ENCODE measurements at places on chromosomes 12 and 14.

DNA sequence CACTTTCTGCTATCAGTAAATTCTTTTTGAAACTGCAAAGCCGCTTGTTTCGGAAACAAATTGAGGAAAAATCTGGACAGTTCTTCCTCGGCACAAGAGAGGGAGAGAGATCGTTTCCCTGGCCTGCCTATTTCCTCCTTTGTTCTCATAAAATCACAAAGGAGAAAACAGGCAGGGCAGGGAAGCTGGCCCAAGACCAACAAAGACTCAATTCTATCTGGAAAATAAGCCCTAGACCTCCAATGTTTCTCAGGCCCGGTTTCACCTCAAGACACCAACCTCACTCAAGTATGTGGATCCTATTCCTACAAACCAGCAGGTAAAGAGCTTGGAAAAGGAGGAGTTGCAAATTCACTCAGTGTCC is 19.5 kb downstream of the DICER1 start:
- DNase-seq, result no peak

DNA sequence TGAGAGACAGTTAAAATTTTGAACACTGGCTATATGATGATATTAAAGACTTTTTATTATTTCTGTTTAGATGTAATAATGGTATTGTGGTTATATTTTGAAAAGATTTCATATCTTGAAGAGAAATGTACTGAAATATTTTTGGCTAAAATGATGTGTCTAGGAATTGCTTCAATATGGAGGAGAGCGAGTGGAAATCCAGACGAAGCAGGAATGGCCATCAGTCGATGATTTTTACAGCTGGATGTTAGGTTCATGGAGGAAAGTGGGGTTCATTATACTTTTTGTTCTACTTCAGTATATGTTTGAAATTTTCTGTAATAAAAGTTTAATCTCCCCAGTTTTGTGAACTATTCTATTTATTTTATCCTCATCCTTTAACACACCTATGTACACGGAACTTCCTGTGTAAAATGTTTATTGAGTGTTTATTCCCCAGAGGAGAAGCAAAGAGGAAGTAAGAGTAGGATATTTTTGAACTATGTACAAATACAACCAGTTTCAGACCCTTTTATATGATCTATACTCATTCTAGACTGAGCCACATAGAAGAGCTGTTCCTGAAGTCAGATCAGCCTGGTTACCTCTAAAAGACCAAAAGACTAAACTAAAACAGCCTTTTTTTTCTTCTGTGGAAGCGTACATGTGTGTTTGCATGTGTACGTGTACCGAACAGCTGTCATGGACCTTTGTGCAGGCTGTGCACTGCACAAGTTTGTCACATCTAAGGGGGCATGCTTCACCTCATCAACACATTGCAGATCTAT is 211.0 kb upstream of the NUDT4 start:
- no peak for DNase-seq

- no peak for DNase-seq
These were observed 205.3 kb upstream of the NAV3 start for GRCh38 chr12:77625441-77625840.

DNA sequence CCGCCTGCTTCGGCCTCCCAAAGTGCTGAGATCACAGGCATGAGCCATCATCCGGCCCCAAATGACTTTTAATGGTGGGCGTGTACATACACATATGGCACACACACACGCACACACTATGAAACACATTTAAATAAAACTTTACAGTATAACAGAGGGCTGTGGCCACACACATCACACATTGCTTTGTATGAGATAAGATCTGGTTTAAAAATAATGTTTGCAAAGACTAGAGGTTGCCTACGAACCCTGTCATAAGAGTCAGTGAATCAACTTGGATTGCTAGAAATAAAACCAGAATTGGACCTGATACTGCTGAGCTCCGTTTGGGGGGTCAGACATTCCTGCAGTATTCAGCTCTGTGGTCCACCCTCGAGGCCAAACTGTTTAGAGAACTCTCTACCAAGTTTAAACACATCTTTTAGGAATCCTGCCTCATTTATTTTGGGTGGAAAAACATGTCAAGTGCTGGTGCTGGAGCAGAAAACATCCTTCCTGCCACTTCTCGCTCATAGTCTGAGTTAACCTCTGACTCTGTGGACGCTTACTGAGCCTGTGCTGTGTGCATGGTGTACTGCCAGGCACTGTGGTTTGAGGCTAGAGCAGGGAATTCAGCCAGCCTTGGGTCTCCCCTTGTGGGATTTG is 47.8 kb upstream of the EML1 start:
- DNase-seq, result no peak

- DNase-seq, result no peak
These were observed at the start of gene PITPNM2 for GRCh38 chr12:123150744-123151456. Gene PITPNM2 (minus strand): TSS chr12:123151090. CDS start chr12:123034590, 116,500 bp downstream.

DNA sequence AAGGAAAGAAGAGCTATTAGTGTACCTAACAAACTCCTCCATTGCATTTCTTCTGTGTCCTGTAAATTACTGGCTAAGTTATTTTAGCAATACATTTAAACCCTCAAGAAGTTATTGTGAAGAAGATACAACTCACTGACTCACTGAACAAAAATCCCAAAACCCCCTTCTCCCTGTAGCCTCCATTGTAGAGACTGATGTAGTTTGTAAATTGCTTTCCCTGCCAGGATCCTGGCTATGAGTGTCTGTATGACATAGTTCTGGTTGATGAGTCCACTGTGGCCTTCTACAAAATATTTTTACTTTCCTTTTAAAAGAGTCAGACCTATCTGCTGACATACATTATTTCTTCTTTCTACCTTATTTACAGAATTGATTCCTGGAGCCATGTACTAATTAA is 155.6 kb downstream of the SLC6A15 start:
- DNase-seq, result no peak

GRCh38 chr12:23729359-23729758 is 220.1 kb downstream of the SOX5 start:
- no peak for DNase-seq

GRCh38 chr12:94841177-94841576 is 162.3 kb downstream of the NDUFA12 start:
- DNase-seq, result no peak

GRCh38 chr14:92755495-92755894 is 7.1 kb upstream of the LGMN start:
- no peak for DNase-seq

DNA sequence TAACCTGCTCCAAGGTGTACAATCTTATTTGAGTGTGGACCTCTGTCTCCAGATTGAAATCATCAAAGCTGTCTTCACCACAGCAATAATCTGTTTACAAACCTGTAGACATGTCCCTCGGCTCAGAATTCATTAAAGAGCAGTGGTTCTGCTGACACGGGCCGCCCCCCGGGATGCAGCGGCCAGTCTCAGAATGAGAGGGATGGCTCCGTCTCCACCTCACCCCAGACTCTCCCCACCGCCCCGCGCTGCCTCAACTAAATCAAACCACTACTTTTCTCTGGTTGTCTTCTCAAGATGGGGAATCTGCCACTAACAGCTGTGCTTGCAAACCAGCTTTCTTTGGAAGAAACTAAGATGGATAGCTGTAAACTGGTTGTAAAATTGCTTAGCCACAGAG is 56.2 kb downstream of the SLC15A4 start:
- no peak for DNase-seq

GRCh38 chr12:92921877-92922276 is 7.2 kb downstream of the EEA1 start:
- no peak for DNase-seq

- no peak for DNase-seq
These were observed 4.9 kb upstream of the LRIG3 start for GRCh38 chr12:58925111-58925611.

All from dorsolateral prefrontal cortex (tissue), 122 donors.